ENCODE measurements at places on chromosomes 6 and 20.

- DNase-seq, result no peak
Observed at GRCh38 chr6:157668713-157669112, 154.3 kb upstream of the SNX9 start.

DNA sequence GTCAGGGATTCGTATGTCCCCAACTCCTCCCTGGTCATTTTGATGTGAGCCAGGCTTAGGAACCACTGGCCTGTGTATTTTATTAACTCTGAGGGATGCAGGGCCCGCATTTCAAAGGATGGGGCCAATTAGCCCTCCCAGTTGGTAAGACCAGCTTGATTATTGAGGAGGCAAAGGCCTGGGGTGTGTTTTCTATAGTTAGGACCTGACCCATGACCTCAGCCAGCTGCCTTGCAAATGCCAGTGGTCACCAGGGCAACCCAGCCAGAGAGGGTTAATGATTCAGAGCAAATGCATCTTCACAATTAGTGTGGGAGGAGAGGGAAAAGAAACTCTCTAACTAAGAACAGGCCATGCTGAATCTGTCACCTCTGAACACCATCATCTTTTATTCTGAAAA lies 835.4 kb downstream of the MAFB start:
- no peak for DNase-seq

GRCh38 chr6:50091641-50092040 lies 41.9 kb upstream of the DEFB112 start:
- no peak for DNase-seq

DNA sequence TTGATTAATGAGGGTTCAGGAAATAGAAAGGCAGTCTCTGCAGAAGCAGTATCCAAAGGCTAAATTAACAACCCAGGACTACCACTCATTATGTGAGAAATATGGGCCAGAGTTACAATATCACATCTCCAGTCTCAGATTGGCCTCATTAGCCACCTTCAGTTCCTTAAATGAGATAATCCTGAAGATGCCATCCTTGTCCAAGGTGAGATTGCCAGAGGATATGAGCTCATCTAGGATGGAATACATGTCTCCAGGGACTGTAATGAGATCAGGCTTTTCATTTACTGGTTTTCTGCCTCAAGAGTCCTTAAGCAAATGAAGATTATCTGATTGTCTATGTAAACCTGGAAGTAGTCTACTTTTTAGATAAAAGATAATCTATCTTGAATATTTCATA lies 196.3 kb downstream of the FUT9 start:
- no peak for DNase-seq

GRCh38 chr6:146470091-146470770 lies 73.4 kb upstream of the RAB32 start:
- DNase-seq, result no peak

DNA sequence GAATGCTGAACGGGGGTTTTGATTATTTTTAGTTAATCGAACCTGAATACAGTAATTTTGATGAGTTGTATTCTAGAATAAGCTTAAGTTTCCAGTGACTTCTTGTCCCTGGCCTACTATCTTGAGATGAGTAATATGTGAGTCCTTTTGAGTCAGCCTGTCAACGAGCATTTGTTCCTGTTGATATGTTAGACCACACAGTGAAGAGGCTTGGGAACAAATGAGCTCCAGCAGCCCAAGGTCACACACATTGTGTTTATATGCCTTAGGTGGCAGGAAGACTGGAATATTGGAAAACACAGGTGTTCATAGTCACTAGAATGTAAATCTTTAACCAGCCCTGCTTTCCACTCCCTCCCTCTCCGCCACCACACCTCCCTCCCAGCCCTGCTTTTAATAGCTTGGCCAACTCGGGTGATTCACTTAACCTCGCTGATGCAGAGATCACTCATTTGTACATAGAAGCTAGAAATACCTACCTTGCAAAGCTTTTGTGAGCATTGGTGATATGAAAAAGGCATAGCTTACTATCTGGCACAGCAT lies 9.1 kb downstream of the SMPDL3A start:
- no peak for DNase-seq

DNA sequence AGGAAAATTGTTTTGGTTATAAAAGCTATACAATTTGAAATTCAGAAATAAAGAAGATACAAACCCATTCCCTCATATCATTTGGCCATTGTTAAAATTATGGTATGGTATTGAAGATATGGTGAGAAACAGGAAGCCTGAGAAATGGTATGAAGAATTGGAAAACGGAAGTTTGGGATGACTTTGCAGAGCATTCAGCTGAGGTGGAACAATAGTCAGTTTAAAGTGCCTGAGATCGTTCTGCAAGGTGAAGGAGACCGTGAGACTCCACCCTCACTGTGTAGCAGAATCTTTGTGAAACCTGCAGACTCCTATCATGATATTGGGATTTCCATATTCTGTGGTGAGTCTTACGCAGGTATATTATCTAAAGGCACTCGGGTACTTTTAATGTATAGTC lies 97.3 kb downstream of the ADGRB3 start:
- no peak for DNase-seq

DNA sequence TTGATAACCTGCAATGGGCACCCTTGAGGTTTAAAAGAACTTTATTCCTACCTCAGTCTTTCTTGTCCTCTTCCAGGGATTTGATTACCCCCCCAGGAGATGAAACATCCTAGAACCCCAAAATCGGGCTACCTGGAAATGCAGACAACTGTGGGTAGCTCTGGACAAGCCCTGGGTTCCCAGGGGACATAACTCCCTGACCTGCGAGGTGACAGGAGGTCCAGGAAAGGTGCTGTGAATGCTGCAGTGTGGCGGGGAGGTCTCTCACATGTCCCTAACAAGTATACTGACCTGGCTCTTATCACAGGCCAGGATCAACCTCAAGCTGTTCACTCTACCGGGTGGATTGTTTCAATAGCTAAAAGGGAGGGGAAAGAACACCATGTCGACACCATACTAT lies 11.6 kb downstream of the JAG1 start:
- DNase-seq, result no peak

DNA sequence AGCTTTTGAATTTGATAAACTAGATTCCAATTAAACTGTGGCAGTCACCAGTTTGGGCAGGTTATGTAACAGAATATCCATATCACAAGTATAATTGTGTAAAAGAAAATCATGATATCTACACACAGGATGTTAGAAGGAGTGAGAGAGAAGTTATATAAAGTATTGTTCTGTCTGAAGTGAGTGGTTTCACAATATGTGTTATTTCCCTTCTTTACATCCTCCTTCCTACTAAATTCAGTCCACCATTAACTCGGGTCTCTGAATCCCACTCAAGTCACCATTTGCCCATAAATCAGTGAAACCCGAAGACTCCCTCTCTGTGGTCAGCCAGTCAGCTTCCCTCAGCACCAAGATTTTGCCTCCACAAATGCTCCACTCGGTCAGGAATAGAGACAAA lies 796 bp downstream of the HLA-DQB1 start:
- DNase-seq, result no peak

DNA sequence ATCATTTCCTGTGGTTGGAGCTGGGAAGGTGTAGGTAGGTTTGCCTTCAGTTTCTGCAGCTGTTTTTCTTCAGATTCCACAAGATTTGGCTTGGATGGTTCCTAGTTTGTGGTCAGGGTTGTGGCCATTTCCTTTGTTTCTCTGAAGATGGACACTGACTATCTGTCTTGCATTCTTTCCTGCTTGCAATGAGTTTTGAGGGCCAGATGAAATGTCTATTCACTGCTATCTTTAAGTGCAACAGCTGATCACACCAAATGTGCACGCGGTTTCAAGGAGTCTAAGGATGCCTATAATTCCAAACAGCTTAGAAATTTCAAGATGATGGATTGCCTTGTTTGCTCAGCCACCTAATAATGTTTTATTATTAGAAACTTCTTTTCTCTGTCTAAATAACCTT lies 28.4 kb downstream of the IL20RA start:
- no peak for DNase-seq

DNA sequence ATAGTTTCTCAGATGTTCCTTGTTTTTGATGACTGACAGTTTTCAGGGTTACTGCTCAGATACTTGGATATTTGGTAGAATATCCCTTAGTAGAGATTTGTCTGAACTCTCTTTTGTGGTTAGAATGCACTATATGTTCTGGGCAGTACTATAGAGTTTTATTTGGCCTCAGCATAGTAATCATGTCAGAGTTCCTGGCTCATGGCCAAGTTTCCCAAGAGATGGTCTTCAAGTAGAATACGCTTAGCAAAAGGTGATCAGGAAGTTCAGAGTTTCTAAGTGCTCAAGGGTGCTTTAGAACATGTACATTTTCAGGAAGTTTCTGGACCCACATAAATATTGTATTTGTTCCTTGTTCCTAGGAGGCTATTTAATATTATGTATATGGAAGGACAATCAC lies 1209.7 kb upstream of the GJE1 start:
- no peak for DNase-seq

DNA sequence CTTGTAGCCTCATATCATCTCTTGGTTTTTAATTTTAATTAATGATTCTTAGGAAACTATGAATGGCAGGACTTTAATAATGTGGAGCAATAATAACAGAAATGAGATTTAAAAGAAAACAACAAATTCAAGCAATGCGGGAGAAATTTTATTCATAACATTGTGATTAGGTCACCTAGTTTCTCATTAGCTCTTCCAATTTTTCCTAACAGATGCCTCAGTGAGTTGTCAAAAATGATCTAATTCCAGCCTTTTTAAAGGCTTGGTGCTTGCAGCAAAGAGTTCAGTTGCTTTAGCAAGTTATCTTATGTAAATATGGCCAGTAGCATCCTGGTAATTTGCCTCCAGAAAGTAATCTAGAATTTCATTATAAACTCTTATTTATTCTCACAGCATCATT lies 20.4 kb downstream of the PDE7B start:
- no peak for DNase-seq

DNA sequence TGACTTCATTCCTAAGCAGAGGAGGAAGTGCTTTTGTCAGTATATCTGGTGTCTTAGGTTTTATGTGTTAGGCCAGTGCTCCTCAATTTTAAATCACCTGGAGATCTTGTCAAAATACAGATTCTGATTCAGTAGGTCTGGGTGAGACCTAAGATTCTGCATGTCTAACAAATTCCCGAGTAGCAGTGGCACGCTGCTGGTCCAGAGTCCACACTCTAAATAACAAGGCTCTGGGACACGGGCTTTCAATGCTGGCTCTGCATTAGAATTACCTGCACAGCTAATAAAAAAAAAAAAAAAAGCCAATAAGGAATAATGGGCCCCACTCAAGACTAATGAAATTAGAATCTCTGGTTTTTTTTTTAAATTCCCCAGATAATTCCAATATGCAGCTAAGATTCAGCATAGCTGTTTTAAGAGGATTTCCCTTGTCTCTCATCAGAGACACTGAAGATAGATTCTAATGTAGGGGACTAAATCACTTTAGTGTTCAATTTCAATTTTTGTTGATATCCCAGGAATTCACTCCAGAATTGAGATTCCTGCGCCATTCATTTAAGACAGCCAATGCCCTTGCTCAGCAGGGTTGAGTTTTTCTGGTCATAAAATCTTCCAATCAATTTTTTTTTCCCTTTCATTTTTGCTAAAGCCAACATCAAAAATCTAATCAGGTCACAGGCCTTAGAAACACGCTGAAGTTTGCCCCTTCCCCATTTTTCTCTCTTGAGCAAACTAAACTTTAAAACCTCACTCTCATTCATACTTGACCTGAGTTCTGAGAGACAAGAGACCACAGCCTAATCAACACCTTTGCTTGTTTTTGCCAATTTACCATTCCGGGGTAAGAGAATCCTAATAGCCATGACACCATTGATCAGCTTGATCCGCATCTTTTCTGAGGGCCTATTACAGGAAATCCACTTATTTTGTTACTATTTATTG lies 2.4 kb downstream of the TDP2 start:
- no peak for DNase-seq

DNA sequence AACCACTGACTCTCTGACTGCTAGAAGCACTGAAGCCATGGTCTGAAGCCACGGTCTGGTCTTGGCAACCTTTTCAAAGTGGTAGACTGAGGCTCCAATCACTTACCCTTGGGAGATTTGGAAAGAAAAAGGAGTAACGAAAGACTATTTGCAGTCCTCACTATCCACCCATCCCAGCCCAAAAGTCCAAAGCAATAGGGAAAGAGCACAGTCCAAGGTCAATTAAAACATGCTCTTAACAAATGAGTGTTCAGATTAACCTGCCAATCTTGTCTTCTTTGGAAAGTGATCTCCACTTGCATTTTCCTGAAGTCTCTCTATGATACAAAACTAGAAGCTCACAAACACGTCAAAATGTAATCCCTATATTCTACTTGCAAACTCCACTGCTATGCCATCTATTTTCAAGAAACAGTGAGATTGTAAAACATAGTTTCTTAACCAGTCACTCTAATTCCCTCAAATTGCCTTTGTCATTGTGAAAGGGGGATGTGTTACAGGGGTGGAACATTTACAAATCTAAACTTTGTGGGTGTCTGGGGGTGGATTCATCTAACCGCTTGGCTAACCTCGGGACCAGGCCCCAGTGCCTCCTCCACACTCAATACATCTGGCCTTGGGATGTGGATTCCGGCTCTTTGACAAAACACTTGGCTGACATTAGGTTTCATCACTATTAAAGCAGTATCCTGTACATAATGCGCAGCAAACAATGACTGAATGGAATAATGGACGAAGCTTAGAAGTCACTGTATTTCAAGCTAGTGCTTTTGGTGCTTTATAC lies 56.4 kb downstream of the B4GALT5 start:
- no peak for DNase-seq

GRCh38 chr20:49989234-49990065 lies 6.7 kb downstream of the SNAI1 start:
- no peak for DNase-seq

GRCh38 chr6:143732536-143732935 lies 54.8 kb downstream of the PHACTR2 start:
- no peak for DNase-seq

GRCh38 chr6:157670466-157671186 lies 152.4 kb upstream of the SNX9 start:
- DNase-seq, result no peak

- DNase-seq, result no peak
Observed at GRCh38 chr20:33540427-33540826, 50.5 kb downstream of the CBFA2T2 start.

GRCh38 chr20:39049148-39049547 lies 87.0 kb downstream of the DHX35 start:
- DNase-seq, result no peak

GRCh38 chr6:166507809-166508564 lies 78.5 kb downstream of the RAMACL start:
- DNase-seq, result no peak

DNA sequence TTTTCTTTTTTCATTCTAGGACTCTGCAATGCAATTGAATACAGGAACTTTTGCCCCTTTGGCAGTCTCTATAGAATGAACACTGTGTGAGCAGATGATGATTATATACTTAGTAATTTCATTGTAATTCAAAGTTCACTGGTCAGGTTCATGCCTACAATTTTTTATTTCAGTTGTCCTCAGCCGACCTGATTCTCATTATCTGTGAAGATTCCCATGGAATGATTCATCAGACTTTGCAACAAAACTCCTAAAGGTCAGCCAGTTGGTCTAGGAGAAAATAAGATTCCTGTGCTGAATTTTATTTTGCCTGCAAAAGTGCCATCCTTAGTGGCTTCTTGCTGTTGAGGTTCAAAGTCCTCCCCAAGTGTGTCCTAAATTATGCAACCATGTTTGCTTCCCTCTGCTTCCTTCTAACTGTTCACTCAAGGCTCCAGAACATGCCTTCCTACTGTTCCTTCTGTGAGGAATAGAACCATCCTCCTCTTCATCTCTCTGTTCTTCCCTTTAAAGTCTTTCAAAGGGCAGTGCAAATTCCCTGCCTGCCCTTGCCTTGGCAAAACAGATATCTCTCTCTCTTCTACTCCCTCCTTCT lies 194.2 kb upstream of the CNR1 start:
- DNase-seq, result no peak

- DNase-seq, result no peak
Observed at GRCh38 chr6:144855812-144856531, 570.8 kb downstream of the UTRN start.

All from activated T-cell treated with anti-CD3 and anti-CD28 coated beads for 24 hours (primary cell).